Activated T-cell treated with anti-CD3 and anti-CD28 coated beads for 4 hours (primary cell): ENCODE measurements at places on chromosomes 12 and 14.

DNA sequence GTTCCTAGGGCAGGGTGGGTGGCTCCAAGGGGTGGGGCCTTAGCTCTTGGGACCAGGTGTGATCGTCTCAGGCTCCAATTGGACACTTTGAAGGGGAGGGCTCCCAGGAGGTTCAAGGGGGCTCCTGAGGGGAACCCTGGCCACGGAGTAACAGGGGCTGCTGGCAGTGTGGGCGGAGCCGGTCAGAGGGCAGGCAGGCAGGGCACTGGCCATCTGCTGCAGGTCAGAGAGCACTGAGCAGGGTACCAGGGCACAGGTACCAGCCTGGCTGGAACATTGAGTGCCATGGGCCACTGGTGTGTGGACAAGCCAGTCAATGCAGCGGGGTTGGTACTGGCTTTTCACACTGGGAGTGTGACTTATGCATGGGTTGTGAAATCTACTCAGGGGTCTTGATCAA, 32.2 kb downstream of the SYNE3 start:
- no peak for DNase-seq

DNA sequence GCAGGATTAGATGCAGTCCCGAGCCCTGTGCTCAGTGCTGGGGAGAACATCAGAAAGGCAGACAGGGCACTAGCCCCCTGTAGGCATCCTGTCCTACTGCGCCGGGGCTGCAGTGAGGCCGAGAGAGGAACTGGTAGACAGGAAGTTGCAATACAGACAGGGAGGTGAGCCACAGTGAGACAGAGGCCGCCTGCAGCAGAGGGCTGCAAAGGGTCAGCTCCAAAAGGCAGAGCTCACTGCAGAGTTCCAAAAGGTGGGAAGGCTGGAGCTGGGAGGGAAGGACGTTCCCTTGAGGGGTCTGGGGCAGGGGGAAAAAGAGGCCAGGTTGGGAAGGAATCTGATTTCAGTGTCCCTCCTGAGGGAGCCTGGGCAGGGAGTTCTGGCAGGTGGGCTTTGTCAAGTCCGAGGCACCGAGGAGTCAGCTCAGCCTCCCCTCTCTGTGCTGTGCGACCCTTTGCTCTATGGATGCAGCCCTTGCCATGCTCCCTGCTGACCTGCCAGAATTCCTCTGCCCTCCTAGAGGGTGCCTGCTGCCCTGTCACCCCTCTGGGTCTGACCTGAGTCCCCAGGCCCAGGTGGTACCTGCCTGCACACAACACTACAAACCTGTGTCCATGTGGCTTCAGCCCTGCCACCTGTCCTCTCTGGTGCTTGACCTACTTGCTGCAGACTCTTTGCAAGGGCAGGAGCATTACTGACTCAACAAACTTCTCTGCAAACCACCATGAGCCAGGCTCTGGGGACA, 63.5 kb downstream of the PRMT8 start:
- DNase-seq = no peak

DNA sequence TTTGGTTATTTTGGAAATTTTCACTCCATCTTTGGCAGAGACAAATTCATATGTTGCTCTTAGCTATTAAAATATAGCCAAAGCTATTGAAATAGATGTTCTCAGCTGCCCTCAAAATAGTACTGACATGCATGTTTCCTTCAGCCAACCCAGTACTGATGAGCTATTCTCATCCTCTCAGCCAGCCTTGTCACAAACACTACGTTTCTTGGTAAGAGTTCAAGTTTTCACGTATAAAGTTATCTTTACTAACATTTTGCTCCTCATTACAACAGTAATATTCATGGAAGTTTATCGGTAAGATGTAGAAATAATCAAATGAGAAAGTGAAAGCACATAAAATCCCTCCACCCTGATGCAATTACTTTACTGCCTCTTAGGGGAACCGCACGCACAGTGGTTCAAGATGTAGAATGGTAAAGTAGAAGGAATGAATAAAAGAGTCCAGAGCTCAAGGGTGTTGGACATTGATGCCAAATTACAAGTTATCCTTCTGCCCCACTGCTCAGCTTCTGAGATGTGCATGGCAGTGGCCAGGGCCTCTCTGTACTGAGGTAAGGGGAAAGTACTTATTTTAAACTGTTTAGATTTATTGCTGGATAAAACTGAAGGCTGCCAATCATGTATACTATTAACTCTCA, 20.7 kb downstream of the GCH1 start:
- no peak for DNase-seq

- no peak for DNase-seq
Measured at GRCh38 chr12:21881965-21882364, 59.3 kb downstream of the ABCC9 start.

DNA sequence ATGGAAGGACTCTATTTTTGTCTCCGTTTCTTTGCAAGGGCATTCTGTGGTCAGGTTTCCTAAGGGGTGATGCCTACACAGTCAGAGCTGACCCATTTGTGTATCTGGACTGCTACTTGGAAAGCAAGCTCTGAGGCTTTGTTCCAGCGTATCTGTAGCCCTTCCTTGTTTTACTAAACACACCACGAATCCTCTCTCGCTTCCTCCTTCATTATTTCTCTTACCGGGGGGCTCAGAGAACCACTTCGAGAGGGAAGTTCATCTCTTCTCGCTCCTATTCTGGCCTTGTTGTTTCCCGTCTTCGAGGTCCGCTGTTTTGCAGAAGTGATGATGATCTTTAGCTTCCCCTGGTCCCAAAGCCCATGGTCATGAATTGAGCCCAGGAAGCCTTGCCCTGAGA, 164.7 kb downstream of the SSPN start:
- no peak for DNase-seq

GRCh38 chr12:46946137-46946536, 120.3 kb upstream of the SLC38A4 start:
- no peak for DNase-seq

DNA sequence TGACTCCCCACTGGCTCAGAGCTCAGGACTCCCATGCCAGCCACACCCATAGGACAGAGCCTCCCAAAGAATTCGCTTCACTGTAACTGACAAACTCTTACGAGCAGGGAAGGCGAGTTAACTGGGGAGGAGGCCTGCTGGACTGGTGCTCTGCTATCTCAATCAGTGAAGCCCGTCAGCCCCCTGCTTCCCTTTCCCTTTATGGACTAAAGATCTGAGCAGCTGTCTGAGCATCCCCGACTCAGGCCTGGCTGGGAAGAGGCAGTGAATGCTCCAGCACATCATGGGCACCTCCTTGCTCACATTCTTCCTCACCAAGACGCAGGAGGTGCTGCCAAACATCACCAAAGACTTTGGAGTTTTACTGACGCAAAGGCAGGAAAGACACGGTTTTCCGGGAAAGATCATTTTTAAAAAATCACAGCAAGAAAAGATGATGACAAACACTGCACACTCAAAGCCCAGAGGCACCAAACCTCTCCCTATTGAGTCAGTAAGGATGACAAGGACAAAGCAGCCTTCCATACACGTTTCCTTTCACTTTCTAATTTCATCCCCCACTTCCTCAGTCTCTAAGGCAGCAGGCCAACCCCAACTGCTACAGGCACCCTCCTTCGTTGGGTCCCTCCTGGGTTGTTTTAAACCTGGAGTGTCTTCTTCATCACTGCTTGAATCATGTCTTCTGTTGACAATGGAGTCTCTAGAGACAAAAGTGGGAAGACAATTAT, 45.0 kb upstream of the P2RX7 start:
- DNase-seq = no peak

DNA sequence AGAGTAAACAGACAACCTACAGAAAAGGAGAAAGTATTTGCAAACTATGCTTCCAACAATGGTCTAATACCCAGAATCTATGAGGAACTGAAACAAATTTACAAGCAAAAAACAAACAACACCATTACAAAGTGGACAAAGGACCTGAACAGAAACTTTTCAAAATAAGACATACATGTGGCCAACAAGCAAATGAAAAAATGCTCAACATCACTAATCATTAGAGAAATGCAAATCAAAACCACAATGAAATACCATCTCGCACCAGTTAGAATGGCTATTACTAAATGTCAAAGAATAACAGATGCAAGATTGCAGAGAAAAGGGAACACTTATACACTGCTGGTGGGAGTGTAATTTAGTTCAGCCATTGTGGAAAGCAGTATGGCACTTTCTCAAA, 125.8 kb downstream of the C12orf42 start:
- DNase-seq = no peak

DNA sequence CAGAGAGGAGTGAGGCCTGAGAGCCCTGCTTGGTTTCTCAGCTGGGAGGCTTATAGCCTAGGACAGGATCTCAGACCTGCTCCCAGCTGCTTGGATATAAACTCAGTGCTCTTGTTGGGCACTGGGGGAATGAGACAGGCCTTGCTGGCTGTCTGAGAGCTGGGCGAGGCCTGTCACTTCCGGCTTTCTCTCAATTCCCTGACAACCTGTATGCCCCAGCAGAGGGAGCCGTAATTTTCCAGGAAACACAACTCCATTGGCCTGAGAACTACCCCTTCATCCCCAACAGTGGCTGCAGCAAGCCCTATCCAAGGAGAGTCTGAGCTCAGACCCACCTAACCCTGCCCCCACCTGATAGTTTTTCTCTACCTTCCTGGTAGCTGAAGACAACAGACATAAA, 258.3 kb upstream of the STXBP6 start:
- DNase-seq = no peak

DNA sequence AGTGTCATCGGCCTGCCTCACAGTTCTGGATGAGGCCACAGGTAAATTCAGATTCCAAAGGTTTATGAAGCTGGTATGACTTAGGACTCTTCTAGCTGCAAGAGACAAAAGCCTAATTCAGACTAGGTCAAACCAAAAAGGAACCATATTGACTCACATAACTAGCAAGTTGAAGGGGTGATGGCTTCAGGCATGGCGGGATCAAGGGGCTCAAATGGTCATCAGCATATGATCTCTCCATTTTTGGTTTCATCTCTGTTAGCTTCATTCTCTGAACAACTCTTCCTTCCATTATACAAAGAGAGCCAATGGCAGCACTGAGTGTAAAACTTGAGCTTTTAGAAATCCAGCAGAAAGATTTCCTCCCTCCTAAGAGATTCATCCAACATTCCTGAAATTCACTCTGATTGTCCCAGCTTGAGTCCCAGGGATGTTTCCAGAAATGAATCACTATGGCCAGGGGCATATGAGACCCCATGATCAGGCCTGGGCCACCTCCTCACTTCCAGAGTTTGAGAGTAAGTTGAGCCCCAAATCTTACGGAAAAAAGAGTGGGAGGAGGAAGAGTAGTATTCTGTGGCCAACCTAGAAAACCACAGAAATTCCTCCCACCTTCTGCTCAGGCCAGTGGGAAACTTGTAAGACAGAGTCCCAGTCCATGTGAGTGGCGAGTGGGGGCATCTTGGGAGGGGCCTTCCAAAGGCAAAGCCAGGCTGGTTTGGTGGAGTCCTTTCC, 2.0 kb upstream of the MAP1LC3B2 start:
- DNase-seq = no peak

- DNase-seq = no peak
Measured at GRCh38 chr12:29149691-29150281, 708 bp downstream of the FAR2 start.

DNA sequence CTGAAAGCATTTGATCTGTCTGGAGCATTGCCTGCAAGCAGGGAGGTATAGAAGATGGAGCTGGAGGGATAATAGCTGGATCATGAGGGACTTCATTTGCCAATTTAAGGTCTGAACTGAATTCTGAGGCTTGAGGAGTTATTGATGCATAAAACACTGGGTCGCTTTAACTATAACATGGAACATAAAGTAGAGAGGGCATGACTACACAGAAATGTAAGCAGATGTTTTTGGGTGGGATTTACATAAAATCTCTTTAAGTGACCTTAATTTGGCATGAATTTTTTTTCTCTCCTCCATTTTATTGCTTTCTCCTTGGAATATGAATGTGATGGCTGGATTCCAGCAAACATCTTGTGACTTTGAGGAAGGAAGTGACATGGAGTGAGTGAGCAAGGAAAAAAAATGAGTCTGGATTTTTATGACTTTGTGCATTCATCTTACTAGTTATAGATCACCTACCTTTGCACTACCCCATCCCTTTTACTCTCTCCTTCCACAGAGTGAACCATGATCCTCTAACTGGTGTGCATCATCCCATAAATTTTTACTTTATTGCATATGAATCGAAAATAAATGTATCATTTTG, 356.0 kb downstream of the DUSP6 start:
- no peak for DNase-seq
